ENCODE measurements at places on chromosomes 7 and 10.

DNA sequence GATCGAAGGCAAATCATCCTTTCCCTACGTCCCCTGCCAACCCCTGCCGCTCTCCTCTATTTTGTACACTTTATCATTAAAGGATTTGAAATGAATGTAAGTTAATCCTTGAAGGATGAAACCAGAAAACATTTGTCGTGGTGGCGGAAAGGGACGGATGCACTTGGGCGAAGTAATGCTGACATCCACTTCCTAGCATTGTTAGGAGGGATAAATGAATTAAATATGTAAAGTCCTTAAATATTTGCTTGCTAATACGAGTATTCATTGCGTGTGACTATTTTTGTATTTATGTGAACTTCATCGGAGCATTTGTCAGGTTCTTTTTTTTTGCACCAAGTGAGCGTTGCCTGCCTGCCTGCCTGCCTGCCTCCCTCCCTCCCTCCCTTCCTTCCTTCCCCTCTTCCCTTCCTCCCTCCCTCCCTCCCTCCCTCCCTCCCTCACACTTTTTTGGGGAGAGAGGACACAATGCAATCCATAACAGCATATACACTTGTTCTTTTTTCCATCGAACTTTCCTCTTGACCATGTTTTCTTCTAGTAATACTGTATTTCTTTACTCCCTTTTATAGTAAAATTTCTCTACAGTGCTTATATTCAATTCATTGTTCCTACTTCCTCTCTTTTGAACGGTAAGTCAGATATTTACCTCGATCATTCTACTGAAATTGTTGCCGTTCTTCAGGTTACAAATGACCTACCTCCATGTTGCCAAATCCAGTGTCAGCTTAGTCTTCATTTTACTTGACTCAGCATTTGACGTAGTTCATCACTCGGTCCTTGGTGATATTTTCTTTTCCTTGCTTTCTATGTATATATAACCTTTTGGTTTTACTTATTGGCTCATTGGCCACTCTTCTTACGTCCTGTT, 831 bp downstream of the CCDC7 start:
- no peak for DNase-seq

DNA sequence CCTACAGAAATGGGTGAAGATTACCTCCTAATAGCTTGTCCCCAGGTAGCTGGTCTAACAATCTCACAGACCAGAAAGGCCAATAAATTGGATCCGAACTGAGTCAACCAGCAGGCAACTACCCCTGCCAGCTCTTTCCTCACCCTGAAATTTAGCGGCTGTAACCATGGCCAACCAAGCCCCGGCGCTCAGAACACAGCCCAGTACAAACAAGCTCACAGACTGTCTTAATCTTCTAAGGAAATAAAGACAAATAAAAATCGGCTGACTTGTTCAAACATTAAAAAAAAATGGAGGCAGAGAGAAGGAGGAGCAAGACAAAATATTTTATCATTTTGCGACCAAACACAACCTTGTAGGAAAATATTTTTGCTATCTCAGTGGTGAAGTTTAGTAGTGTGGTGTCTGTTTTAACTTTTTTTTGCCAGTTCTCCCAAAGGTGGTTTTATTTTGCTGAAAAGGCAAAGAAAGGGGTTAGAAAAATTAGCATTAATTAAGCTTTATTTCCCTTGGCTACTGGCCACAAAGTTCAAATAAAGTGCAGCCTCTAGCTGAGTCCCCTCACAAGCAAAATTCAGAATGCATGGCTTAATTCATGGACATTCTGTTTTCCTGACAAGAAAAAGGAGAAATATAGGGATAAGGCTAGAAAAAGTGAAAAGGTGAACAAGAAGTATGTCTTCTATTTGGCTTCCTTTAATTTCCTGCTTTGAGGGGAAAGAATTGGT, 313.0 kb upstream of the NPVF start:
- DNase-seq: no peak

DNA sequence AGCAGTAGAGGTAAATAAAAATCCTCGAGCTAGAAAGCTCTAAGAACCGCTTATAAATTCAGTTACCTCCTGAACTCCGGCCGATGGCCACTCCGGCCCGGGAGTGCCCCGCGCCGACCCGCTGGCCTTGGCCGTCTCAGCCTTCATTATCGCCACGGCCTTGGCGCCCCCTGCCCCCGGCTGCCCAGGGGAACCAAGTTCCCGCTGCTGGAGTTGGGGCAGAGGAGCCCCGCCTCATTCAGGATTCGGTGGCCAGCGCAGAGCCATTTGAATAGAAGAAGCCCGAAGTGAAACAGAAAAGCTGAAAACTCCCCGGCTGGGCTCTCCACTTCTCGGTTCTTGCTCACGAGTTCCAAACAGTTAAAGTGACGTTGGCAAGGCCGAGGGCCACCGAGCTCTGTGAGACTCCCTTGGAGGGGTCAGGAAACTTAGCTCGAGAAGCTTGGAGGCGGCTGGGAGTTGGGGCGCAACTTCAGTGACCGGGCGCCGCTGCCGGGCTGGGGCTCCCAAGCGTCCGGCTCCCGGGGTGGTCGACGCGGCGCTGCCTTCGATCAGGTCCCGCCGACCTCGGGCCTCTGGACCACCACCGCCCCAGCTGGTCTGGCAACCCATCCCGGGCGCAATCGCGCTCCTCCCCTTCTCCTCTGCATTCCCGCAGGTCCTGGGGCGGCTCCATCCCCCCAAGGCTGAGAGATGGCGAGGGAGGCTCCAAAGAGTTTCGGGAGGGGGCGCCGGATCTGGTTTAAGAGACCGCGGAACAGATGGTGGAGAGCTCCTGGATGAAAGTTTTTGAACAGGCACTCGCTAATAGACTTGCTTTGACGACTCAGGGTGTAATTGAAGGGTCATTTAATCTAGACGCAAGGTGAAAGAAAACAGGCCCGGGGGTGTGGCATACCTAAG, 5.8 kb upstream of the FEZF1 start:
- DNase-seq: no peak

- DNase-seq: no peak
These were observed 178.1 kb downstream of the ADAM12 start for GRCh38 chr10:126210051-126210651.

GRCh38 chr7:157757211-157757610, 420.4 kb downstream of the DNAJB6 start:
- no peak for DNase-seq
